ENCODE measurements at places on chromosomes 6 and 20. TPM values are rescaled to one million over a fixed set of nuclear protein-coding genes. Genes with fewer than 3 reads are reported as not detected.

DNA sequence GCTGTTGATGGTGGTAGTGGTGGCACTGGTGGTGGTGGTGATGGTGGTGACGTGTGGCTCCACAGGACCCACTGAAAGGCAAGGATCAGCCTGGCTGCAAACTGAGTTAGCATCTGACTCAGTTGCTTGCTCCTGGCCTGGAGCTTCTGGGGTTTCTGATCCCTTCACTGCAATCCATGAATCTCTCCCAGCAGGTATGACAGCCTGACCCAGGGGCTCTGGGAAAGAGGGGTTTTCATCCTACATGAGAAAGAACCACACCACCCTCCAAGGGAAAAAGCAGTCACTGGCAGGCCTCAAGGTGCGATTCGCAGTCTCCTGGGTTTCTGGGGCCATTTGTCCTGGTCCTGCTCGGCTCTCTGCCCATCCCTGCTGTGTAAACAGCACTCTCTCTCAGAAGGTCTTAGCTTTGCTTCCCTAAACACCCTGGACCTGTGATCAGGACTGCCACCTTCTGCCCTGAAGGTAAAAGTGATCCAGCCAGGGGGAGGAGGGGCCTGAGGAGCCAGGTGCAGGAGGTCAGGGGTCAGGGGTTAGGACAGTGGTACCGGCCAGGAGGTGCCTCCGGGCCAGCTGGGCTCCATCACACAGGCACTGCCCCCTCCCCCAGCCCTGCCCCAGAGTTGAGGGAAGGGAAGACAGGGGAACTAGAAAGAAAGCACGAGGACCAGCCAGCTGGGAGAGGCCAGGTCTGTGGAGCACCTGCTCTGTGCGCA is 152.0 kb downstream of the BMP7 start:
- ATAC-seq, result no peak

Gene EYS
- not detected for total RNA-seq

Gene UBE2V1
- 104 TPM for total RNA-seq

- no peak for ATAC-seq
These were observed 444.9 kb upstream of the SULF2 start for GRCh38 chr20:48230216-48230615.

- ATAC-seq, result no peak
These were observed 15.5 kb downstream of the ZNF831 start for GRCh38 chr20:59178983-59179595.

- no peak for ATAC-seq
These were observed 72.9 kb upstream of the GLP1R start for GRCh38 chr6:38975621-38976049.

Gene SLC22A2
- total RNA-seq, result not detected

DNA sequence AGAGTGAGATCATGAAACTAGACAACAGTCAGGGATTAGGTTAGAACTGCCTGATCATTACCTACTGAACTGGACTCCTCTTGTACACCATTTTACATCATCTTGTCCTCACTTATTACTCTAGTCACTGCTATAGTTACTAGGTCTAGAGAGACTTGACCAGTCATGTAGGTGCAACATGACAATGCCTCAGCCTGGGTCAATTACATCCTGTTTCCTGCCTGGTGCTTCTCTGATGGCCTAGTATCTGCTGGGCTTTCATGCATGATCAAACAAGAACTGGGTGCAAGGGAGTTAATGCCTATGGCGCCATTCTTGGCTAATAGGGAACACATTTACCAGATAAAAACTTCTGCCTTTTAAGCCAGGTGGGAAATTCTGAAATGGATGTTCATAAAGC is 39.2 kb upstream of the MMS22L start:
- ATAC-seq, result no peak

Gene LRRN4
- not detected for total RNA-seq

- ATAC-seq, result peak; percentile 39
These were observed 72.6 kb upstream of the DUSP22 start for GRCh38 chr6:219641-220198.

GRCh38 chr20:58555078-58555765 is 40.0 kb upstream of the APCDD1L start:
- no peak for ATAC-seq

Gene ZBTB22
- total RNA-seq, result 20.5 TPM

- ATAC-seq, result no peak
These were observed 111.6 kb upstream of the MAN1A1 start for GRCh38 chr6:119461187-119461586.

DNA sequence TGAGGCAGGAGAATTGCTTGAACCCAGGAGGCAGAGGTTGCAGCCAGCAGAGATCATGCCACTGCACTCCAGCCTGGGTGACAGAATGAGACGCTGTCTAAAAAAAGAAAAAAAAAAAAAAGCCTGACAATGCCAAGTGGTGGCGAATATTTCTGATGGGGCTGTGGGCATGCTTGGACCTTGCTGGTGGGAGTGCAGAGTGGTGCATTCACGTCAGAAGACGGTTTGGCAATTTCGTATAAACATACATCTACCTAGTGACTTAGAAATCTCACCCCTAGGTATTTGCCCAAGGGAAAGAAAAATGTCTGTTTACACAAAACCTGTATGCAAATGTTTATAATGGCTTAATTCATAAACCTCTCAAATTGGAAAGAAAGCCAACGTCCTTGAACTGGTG is 33.6 kb downstream of the CTCFL start:
- no peak for ATAC-seq

Gene HLA-DMB
- 7.3 TPM for total RNA-seq

- no peak for ATAC-seq
These were observed 9.2 kb upstream of the TRERF1 start for GRCh38 chr6:42460883-42461282.

Gene JPH2
- total RNA-seq, result 442 TPM

DNA sequence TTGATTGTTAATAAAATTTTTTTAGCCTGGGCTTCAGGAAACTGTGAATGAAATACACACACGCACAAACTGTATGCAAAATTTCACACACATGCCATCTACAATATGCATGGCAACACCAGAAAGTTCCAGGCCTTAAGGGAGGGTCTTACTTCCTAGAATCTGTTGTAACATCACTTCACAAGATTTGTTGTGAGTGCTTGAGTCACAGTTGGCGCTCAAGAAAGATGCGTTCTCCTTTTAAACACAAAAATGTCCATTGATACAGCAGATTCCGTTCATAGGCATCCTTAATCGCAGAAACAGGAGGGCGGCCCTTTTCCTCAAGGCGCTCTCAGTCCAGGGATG is 485 bp upstream of the RTF2 start:
- ATAC-seq, result peak; percentile 33

Gene HDGFL1
- total RNA-seq, result not detected

- ATAC-seq, result no peak
These were observed 98.4 kb downstream of the CDKAL1 start for GRCh38 chr6:20632696-20633095.

- peak; percentile 59 for ATAC-seq
These were observed 11.3 kb downstream of the SERPINB6 start for GRCh38 chr6:2959909-2960719.

DNA sequence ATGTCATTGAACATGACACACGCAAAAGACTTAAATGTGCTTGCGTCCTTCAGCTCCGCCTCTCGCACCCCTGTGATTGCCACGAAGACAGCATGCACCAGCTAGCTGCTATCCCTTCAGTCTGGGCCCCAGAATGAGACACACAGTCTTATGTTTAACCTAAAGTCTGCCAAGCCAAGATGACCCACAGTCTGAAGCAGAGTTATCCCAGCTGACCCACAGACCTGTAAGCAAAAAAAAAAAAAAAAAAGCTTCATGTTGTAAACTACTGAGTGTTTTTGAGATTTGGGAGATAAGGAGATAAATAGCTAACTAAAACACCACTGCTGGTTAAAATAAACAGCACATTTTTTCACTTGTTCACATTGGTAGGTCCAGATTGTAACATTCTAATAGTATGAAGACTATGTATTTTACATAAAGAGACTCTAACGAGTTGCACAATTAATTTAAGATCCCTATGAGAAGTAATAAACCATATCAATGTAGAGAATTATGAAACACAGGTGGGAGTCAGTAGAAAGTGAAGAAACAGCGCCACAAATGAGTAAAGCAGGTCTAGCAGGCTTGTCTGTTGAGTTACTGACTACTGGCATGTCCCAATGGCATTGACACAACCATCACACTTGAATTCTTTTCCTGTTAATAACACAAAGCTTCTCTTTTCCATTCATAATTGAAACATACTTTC is 47.4 kb upstream of the CCDC28A start:
- no peak for ATAC-seq

DNA sequence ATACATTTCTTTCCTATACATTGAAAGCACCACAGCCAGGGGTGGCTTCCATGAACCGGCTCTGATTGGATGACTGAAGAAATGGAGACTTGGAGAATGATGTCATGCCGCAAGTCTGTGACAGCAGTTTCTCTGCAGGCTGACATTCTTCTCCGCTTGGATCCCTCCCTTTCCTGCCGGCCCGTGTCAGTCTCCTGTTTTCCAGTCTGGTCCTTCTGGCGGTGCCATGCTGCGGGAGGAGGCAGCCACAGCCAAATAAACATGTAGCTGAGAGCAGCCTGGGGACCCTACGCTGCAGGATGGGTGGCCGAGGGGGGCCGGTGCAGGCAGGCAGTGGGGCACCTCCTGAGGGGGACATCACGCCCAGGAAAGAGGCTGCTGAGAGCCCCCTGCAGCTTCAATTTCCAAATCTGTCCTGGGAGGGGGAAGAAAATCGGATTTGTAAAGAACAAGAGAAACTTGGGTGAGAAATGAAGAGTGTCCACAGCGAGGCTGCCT is 178.0 kb downstream of the TAF4 start:
- no peak for ATAC-seq

DNA sequence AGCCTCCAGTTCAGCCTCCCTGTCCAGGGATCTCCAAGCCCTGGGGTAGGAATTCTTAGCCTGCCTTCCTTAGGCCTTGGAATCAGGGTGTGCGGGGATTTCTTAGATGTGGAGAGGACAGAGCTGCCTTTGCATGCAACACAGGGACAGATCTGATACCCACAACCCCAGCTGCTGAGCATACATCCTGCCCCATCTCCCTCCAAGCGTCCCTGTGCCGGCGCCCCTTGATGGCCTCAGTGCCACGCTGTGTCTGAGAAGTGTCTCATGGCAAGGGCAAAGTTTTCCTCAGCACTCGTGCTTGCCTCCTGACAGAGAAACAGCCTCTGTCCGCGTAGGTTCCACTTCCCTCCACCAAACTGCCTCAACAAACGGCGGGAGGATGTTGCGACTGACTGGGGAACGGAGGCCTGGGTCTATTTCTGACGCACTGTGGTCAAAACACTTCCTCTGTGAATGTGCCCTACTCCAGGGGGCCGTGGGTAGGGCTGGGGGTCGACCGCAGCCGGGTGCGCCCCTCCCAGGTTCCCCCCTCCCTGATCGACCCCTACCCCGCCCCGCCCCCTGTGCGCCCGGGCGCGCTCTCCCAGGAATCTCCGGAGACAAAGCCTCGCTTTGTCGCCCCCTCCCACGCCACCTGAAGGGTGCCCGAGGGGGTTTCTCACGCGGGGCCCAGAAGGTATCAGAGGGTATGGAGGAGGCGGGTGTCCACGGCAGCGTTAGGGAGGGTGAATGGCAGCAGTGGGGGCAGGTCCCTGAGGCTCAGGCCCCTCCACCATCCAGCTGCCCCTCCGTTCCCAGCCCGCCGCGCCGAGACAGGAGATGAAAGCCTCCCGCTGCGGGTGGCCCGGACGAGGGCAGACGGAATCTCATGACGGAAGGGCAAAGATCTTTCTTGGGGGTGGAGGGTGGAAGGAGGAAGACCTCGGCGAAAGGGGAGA is 806 bp downstream of the MICAL1 start:
- peak; percentile 7 for ATAC-seq

All from gastroesophageal sphincter (tissue), 4 donors.